ENCODE measurements at places on chromosomes 12 and 14.

- DNase-seq = no peak
Measured at GRCh38 chr14:104972301-104973134, 5.7 kb downstream of the AHNAK2 start.

DNA sequence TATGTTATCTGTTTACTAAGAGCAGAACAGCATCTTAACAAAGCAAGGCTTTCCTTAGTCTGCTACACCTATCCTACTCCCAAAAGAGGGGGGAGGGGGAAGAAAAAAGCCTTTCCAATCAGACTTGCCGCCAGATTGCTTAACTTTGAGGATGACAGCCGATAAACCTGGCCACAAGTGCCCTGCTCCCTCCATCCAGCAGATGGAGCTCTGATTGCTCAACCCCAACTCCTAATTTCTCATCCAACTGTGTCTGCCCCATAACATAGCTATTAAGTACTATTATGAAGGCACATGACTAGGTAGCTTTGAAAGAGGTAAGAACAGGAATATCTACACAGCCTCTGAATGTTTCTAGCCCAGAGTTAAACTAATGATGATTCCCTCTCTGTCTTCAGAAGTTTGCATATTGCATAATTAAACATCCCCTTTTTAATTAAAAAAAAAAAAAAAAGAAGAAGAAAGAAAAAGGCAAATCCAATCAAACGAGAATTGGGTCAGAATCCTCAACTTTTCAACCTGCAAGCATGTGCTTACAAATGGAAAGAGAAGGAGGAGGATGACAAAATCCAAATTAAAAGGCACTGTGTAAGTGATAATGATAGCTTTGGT is 247.4 kb downstream of the GALC start:
- DNase-seq = peak; percentile 36

GRCh38 chr12:725076-725475 is 27.3 kb upstream of the WNK1 start:
- no peak for DNase-seq

DNA sequence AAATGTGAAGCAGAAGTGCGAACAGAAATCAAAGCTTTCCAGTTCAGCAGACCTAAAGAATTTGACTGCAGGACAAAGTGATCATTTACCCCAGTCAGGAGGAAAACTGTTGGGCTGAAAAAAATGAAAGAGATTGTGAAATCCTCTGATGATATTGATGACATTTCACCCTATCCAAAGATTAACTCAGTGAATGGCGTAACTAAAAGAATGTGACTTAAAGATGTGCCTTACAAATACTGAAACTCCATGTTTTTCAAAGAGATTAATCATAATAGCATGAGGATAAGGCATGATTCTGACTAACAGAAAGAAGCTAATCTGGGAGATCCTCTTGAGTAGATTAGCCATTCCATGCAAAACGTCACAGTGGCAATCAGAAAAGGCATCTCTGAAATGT is 225.6 kb downstream of the DUSP6 start:
- DNase-seq = no peak

GRCh38 chr12:20549108-20549719 is 145.9 kb upstream of the SLCO1C1 start:
- DNase-seq = no peak

GRCh38 chr14:61593330-61593729 is 102.0 kb upstream of the HIF1A start:
- DNase-seq = no peak

GRCh38 chr12:48946205-48946604 is 11.1 kb downstream of the ARF3 start:
- no peak for DNase-seq

DNA sequence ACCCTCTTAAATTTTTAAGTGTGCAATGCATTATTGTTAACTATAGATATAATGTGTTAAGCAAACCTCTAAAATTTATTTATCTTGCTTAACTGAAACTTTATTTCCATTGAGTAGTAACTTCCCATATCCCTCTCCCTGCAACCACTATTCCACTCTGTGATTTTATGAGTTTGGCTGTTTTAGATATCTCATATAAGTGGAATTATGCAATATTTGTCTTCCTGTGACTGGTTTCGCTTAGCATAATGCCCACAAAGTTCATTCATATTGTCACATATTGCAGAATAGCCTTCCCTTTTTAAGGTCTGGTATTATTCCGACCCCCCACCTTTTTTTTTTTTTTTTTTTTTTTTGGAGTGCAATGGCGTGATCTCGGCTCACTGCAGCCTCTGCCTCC is 247.6 kb downstream of the EMP1 start:
- DNase-seq = no peak

DNA sequence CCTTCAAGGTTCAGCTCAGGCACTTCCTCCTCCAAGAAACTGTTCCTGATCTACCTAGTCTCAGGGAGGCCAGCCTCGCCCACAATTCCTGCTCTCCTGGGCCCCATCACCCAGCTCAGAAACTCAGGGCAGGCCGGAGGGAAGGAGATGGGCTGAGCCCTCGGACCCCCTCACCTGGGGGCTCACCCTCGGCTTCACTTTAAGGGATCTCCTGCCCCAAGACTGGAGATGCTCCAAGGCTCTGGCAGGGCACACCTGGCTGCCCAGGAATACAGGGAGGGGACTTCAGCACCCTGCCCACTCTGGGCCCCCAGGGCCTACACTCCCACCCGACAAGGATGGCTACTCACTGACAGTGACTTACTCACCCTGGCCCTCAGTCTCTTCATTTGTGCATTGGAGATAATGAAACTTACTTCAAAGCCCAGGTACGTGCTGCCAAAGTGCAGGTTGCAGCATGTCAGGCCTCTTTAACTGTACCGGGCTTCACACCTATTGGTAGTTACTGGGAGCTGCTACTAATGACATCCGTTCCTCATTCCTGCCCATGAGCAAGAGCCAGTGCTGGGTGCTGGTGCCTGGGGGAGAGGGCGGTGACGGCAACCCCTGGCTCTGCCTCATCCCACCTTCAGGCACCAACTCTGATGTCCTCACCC is 21.0 kb upstream of the PPP1R13B start:
- no peak for DNase-seq

DNA sequence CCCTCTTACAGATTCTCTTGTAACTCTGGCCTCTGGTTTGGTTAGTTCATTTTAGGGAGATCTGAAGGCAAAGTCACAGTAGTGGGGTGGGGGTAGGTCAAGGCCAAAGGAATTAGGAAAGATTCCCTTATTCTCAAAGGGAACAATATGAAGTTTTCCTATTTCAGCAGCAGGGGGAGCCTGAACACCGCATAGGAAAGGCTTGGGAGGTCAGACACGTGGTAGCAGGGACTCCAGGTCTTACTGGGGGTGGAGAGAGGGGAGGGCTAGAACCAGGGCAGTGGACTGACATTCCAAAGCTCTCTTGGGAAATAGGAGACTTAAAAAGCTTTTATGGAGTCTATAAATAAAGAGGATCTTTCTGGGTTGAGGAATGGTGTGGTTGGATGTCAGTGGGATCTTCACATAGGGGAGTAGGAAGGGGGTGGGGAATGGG is 1.3 kb downstream of the ZC3H10 start:
- peak; percentile 64 for DNase-seq

DNA sequence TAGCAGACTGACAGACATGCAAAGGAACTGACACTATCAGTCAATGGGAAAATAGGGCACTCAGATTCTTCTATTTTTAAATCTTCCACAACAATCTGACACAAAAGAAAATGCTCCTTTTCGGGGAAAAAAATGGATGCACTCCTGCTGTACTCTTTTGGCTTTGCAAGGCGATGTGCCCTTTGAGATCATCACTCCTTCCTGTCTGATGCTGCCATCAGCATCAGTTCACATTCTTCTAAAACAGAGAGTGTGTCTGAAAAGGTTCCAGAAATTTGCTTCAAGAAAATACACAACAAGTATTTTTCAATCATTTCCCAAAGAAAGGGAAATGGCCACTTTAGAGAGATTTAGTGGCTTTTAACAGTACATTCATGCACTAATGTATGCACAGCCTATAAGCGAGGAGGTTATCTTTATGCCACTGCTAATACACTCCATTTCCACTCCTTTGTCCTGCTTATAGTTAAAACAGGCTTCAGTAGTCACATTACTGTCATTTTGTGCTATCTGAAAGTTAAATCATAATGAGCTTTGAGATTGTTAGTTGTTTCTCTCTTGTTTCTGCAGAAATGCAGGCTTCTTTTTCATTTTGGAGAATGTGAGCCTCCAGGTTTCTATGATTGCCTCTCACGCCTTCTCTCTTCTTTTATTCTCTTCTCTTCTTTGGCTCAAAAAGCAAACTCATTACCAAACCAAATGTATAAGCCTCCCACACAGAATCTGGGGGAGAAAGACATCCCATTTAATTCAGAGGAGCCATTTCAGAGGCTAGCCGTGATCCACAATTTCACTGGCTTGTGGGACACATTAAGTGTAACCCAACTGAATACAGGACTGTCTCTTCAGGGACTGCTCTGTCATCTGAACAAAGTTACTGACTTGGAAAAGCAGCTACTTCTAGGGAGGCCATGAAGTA is 110.9 kb upstream of the CCDC196 start:
- no peak for DNase-seq

- DNase-seq = no peak
Measured at GRCh38 chr14:103974575-103974974, 32.2 kb upstream of the RD3L start.

- no peak for DNase-seq
Measured at GRCh38 chr14:73502017-73502619, 11.4 kb downstream of the RIOX1 start.

DNA sequence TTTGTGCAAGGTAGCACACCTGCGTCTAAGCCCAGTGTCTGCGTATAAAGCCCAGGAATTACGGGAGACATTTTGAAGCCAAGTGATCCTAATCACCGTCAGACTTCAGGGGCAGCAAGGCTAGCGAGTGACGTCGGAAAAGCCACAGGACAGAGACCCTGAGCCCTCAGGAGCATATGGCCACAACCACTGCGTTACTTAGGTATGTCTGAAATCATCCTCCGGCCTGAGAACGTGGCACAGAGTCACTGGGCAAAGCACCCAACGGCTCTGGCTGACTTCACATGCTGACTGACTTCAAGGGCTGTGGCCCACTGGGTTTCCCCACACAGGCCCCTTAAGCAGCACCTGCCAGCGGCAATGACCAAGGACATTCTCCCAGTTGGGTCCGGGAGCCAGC is 71.5 kb downstream of the RIMBP2 start:
- no peak for DNase-seq

DNA sequence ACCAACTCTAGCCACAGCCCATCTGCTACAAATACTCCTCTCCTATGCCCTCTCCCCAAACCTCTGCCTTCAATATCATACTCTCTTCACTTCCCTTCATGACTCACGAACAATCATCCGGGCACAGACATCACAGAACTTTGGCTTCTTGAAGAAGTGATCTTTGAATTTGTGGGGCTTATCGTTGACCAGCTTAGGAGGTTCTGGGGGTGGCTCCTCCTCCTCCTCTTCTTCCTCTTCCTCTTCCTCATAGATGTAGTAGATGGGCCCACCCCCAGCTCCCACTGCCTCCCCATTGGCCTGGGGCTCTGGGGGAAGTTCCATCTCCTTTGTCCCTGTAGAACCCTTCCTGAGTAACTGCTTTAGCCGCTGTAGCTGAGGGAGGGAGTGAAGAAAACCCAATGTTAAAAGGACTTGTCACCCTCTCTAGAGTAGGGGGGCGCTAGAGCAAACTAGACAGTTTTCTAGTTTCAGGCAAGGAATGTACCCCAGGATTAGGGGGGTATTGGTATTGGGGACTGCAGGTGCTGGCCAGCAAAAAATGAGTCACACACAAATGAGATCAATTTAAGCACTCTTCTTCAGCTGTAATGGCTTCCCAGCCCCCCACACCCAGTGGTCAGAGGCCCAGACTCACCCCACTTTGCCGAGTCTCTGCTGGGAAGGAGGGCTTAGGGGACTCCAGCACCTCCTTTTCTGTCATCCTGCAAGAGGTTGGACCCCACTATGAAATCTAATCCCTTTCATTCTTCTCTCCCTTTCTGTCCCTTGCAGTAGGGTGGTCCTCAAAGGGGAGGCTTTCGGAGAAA is 1.8 kb downstream of the STAC3 start:
- no peak for DNase-seq

DNA sequence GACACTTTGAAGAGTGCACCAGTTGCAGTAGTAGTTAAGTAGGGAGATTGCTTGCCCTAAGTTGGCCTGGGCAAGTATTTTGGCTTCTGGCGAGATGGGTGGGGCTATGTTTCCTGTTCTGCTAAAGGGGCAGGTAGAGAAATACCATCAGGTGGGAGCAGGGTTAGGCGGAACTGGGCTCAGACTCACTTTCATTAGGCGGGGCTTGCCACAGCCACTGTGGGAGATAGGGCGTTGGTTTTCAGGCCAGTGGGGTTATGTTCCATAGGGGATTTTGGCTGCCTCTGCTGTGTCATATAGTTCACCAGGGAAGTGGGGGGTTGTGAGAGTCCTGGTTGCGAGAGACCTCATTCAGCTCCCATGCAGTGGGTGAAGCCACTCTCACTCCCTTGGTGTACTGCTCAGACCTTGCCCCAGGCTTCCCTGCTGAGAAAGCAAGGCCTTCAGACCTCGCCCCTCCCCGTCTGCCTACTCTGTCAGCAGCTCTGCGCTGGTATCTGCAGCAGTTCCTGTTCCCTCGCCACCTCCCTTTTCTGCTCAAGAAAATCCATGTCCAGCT is 43.3 kb downstream of the AEBP2 start:
- no peak for DNase-seq

DNA sequence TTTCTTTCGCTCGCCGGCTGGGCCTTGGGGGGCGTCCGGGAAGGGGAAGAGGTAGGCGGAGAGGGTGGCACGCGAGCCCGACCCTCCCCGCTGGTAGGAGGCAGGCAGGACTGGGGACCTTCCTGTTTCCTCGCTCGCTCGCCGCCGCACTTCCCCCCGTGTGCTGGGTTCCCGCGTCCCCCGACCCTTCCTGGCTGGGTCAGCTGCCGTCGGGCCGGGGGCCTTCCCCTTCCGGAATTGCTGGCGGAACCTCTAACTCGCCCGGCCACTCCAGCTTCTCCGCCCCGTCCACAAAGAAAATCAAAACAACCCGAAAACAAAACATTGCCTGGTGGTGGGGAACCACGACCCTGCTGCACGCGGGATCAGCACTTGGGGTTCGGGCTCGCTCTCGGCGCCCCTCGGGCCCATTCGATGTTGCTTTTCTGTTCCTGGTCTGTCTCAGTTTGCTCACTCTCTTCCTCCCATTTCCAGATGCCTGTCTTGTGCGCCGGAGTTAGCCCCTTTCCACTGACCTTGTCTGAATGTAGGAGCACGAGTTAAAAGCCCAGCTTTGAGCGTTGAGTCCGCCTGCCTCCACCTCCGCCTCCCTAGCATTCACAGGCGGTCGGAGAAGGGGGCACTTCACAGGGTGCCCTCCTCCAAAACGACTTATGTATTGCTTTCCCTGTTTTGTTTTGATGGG is 581 bp downstream of the PAPOLA start:
- DNase-seq = peak; percentile 62

DNA sequence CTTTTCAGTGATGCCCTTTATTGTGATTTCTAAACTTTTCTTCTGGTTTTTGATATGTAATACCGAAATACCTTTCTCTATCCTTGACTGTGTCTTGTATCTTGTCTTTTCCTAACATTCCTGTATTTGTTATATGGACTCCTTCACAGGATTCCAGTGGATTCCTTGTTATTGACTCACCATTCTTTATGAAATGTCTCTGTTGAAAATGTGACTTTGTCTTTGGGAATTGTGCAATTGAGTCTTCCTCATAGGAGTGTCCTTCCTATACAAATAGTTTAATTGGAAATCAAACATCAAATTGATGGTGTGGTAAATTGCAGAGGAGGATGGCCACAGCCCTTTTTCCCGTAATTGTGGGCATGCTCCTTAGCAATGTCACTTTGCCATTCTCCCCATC is 296.6 kb upstream of the KITLG start:
- DNase-seq = no peak

GRCh38 chr12:124732275-124733075 is 131.2 kb downstream of the SCARB1 start:
- DNase-seq = no peak

- DNase-seq = no peak
Measured at GRCh38 chr12:122937622-122938091, 28.6 kb downstream of the ABCB9 start.
